ENCODE measurements at places on chromosomes 7 and 10. TPM values are rescaled to one million over a fixed set of nuclear protein-coding genes. Genes with fewer than 3 reads are reported as not detected.
A peak's percentile ranks its signal among the peaks of the same experiment; 100 is the strongest.

DNA sequence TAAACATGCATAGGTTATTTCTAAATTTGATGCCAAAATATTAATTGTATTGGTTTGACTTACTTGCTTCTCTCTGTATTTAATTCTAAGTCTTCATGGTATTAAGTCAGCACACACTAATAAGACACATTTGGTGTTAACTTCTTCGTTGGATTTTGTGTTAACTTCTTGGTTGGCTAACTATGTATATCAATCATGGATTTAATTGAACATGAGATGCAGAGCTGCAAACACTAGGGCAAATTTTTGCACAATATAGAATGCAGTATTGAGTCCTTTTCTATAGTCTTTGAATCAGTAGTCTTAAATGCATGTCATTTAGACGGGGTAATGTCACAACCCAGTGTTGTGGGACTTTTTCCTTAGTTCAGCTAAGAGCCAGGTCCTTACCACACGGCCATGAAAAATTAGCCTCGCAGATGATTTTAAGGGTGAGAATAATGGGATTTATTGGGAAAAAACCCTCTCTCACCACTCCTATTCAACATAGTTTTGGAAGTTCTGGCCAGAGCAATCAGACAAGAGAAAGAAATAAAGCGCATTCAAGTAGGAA, 142.9 kb upstream of the TRIM24 start:
- H3K27me3 ChIP-seq: no peaks in the 10 kb centered on the region
- no peak for DNase-seq
- no peaks in the 10 kb centered on the region for H3K4me1 ChIP-seq
- H3K36me3 ChIP-seq: no peaks in the 10 kb centered on the region

- no peak overlapping the region for H3K27ac ChIP-seq
- H3K27me3 ChIP-seq: no peaks in the 10 kb centered on the region
- no peaks in the 10 kb centered on the region for H3K36me3 ChIP-seq
- H3K4me3 ChIP-seq: no peak overlapping the region
- H3K4me1 ChIP-seq: peaks cover 15% of the 10 kb centered on the region
- DNase-seq: peak; percentile 50
These were observed 119.2 kb downstream of the MBL2 start for GRCh38 chr10:52653263-52653909.

- H3K4me3 ChIP-seq: no peak overlapping the region
- no peaks in the 10 kb centered on the region for H3K27me3 ChIP-seq
- H3K4me1 ChIP-seq: no peaks in the 10 kb centered on the region
- no peak overlapping the region for H3K27ac ChIP-seq
- no peak for DNase-seq
These were observed 123.7 kb downstream of the AVL9 start for GRCh38 chr7:32618987-32619386.

Gene PSMC2
- 80.9 TPM for total RNA-seq

- H3K4me1 ChIP-seq: no peaks in the 10 kb centered on the region
- H3K27ac ChIP-seq: peak overlapping the region; percentile 40
- no peak overlapping the region for H3K4me3 ChIP-seq
- H3K36me3 ChIP-seq: no peaks in the 10 kb centered on the region
- no peak for DNase-seq
These were observed 62.9 kb downstream of the FBXL13 start for GRCh38 chr7:103011650-103012049.

- DNase-seq: no peak
- H3K27me3 ChIP-seq: no peaks in the 10 kb centered on the region
- H3K4me1 ChIP-seq: no peaks in the 10 kb centered on the region
- H3K4me3 ChIP-seq: no peak overlapping the region
- no peaks in the 10 kb centered on the region for H3K36me3 ChIP-seq
These were observed 181.0 kb downstream of the PRPF18 start for GRCh38 chr10:13767676-13768178.

DNA sequence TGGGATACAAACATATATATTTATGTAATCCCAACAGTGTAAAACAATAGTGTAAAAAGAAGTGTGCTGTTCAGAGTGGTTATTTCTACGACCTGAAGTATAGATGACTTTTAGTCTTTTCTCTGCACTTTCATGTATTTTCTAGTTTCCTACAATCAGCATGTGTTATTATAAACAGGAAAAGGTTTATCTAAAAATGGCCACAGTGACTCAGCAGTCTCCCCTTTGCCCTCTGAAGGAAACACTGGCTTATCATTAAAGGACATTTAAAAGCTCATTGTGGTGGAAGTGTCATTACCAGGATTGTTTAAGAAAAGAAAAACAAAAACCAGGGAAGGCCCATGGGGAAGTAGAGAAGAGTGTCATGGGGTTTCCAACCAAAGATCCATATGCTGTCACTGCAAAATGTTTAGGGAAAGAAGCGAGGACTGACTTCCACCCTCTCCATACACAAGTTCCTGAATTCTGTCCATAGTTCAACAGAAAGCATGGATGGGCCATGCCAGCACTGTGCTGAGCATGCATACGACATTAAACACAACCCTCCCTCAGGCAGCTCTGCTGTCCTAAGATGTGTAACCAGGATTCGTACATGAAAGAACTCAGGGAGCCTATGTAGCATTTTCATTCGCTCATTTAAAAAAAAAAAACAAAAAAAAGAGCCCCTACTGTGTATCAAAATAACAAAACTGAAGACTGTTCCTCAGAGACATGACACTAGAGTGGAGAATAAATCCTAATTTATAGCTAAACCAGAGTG, 10.2 kb downstream of the CYREN start:
- H3K36me3 ChIP-seq: no peaks in the 10 kb centered on the region
- DNase-seq: no peak
- no peak overlapping the region for H3K4me3 ChIP-seq
- H3K4me1 ChIP-seq: peaks cover 4% of the 10 kb centered on the region

- H3K27me3 ChIP-seq: no peaks in the 10 kb centered on the region
- H3K4me3 ChIP-seq: no peak overlapping the region
- no peak for DNase-seq
- peaks cover 7% of the 10 kb centered on the region for H3K4me1 ChIP-seq
- no peaks in the 10 kb centered on the region for H3K36me3 ChIP-seq
These were observed 305.4 kb upstream of the SHH start for GRCh38 chr7:156117542-156118247.

DNA sequence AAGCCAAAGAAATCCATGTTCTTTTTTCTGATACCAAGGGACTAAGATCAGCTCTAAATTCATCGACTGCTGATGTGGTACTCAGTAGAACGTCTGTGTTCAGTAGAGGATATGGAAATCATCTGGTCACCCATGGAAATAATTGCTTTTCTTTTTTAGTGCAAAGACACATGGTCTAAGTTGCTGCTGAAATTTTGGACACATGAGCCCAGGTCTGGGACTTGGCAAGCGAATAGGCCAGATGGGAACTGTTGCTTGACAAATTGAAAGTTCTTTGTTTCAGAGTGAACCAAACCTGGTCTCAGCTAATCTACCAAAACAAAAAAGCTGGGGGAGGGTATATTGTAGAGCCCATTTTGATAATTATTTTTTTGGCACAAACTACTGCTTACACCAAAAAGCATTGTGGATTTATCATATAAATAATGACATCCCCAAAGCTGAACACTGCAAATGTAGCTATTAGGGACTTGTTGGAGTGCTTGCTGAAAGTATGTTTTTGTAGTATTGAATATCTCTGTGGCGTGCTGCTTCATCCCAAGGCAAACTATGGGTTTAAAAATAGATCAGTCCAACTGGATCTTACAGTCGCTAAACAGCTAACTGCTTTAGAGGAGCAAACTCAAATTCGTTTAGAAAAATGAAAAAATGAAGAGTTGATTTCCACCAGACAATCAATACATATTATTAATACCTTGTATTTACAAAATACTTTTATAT, 144.7 kb downstream of the TRIL start:
- no peaks in the 10 kb centered on the region for H3K27me3 ChIP-seq
- no peak overlapping the region for H3K4me3 ChIP-seq
- no peaks in the 10 kb centered on the region for H3K4me1 ChIP-seq
- no peak for DNase-seq

DNA sequence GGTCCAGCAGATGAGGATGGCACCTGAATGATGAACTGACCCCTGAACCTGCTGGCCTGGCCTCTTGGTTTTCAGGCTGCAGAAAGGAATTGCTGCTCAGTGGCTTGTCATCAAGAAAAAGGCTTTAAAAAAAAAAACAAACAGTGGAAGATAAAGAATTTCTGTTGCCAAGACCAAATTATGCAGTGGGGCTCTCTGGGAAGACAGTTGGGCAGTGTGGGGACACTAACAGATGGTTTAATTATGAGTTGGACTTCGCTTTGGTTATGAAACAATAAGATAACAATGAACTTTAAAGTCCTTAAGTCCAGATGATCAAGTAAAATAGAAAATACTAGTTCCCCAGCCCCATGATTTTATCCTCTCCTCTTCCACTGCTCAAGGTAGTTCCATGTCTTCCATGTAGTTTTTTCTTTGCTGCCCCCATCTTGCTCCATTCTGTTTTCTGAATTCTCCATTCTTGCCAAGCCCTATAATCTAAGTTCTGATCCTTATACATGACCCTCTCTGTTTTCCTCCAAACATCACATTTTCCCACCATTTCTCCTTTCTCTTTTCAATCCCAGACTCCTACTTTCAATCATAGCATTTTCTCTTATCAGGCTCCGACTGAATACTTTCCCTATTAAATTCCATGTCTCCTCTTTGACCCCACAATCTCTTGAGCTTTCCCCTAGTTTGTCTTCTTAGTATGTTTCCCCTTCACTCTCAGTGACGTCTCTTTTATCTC, 52.6 kb downstream of the ANK3 start:
- H3K4me1 ChIP-seq: no peaks in the 10 kb centered on the region
- no peaks in the 10 kb centered on the region for H3K36me3 ChIP-seq
- H3K27ac ChIP-seq: no peak overlapping the region

Gene UFSP1
- 3.0 TPM for total RNA-seq

Gene ANKRD30A
- total RNA-seq: 32.1 TPM

GRCh38 chr10:124646483-124647352, 97.5 kb downstream of the FAM53B start:
- DNase-seq: peak; percentile 83
- H3K36me3 ChIP-seq: no peaks in the 10 kb centered on the region
- H3K4me3 ChIP-seq: no peak overlapping the region
- H3K4me1 ChIP-seq: peaks cover 78% of the 10 kb centered on the region

DNA sequence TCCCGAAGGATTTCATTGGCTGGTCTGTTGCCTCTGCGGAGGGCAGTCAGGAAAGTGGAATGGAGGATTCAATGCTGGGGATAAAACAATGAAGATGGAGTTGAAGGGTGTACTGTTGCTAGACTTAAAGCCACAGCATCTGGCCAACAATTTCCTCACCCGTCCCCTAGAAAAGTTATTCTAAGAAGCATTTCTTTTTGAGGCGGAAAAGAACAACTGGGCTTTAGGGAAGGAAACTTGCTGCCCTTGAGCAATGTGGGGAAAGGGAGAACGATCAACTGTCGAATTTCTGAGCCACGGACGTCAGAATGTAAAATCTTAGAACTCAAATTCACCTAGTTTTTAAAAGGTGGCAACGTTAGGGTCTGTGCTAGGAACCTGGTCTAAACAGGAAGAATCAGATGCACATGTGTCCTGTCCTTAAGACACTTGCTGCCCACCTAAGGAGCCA, 664 bp downstream of the FMC1 start:
- H3K27ac ChIP-seq: peak overlapping the region; percentile 99
- no peaks in the 10 kb centered on the region for H3K36me3 ChIP-seq
- no peaks in the 10 kb centered on the region for H3K27me3 ChIP-seq

Gene UBTD1
- total RNA-seq: 143 TPM

DNA sequence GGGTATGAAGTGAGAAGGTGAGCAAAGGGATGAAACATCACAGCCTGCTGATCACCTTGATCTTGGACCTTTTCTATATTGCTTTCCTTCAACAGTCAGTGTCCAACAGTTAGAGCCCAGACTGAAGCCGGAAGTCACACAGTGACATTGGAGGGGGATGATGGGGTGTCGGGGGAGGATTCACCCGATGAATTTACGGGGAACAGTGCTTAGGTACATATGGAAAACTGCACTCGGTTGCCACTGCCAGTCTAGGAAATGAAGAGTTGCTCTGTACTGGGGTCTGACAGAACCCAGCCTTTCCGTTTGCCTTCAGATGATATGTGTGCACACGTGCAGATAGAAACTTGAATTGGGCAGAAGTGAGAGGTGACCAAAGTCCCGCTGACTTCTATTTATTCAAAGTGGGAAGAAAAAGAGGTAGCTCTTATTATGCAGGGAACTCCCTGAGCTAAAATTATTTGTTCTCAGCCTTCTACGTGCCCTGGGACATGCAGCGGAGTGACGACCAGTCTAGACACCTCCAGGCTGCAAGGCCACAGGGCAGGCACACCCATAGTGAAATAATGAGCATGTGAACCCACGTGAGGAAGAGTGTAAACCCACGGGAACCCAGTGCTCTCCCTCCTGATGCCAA, 107.2 kb upstream of the INHBA start:
- H3K4me3 ChIP-seq: no peak overlapping the region
- H3K4me1 ChIP-seq: no peaks in the 10 kb centered on the region
- H3K27ac ChIP-seq: no peak overlapping the region
- H3K27me3 ChIP-seq: no peaks in the 10 kb centered on the region
- no peak for DNase-seq

GRCh38 chr10:60989400-60989876, 45.5 kb upstream of the RHOBTB1 start:
- H3K27me3 ChIP-seq: no peaks in the 10 kb centered on the region
- H3K4me1 ChIP-seq: peaks cover 4% of the 10 kb centered on the region
- H3K4me3 ChIP-seq: no peak overlapping the region
- H3K36me3 ChIP-seq: no peaks in the 10 kb centered on the region

Gene LBX1
- total RNA-seq: 0.12 TPM

GRCh38 chr10:6138456-6138855, 49.6 kb downstream of the RBM17 start:
- no peak for DNase-seq
- no peaks in the 10 kb centered on the region for H3K27me3 ChIP-seq

DNA sequence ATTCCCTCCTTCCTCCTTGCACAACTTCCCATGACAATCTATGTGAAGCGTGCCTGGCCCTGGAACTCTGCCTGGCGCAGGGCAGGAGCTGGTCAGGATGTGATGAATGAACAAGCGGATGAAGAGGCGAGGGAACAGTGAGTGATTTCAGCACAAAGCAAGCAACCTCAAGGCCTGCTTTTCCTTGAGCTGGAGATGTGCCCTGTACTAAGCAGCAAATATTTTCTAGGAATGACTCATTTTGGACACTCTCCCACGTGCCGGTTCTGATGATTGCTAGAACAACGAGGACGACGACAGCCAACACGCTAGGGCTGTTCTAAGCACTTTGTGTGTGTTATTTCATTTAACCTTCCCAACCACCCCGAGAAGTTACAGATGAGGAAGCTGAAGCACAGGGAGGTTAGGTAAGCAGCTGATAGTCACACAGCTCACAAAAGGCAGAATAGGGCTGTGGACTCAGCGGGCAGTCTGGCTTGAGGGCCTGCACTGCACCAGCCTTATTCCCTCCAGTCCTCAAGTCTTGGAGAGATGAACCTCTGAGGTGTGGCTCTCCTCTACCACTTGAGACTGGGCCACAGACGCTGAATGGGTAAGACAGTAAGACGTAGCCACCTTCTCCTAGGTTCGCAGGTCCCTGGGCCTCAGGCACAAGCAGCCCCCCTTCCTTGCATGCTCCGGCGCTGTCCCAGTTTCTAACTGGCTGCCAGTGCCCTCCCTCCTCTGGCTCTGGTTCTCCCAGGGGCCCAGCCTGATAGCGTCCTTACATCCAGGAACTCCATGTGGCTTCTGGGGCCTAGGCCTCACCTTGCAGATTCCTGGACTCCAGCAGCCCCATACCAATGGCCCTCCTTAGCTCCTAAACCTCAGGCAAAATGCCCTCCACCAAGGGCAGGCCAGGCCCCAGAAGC, 59.0 kb downstream of the YKT6 start:
- DNase-seq: peak; percentile 71
- peaks cover 16% of the 10 kb centered on the region for H3K4me1 ChIP-seq
- H3K27ac ChIP-seq: no peak overlapping the region

- H3K4me3 ChIP-seq: no peak overlapping the region
- no peaks in the 10 kb centered on the region for H3K4me1 ChIP-seq
- DNase-seq: no peak
- no peaks in the 10 kb centered on the region for H3K36me3 ChIP-seq
- H3K27me3 ChIP-seq: no peaks in the 10 kb centered on the region
These were observed 16.4 kb downstream of the ADK start for GRCh38 chr10:74167443-74167842.

Measured in testis (tissue), 5 donors.